ENCODE measurements at places on chromosomes 6 and 20. TPM values are rescaled to one million over a fixed set of nuclear protein-coding genes. Genes with fewer than 3 reads are reported as not detected.

The LRRC1 gene
- 22.0 TPM for total RNA-seq

The UBE2C gene
- 1.8 TPM for total RNA-seq

The TAF4 gene
- total RNA-seq = 10.5 TPM

The ENTPD6 gene
- 46.6 TPM for total RNA-seq

The ABCC10 gene
- 10.3 TPM for total RNA-seq

The SAPCD1 gene
- 8.3 TPM for total RNA-seq

The MEI4 gene
- total RNA-seq = not detected
